ENCODE measurements at places on chromosomes 1 and 21.

GRCh38 chr1:57881639-57882038, 457.8 kb upstream of the DAB1 start:
- DNase-seq: no peak

GRCh38 chr1:53430779-53431178, 28.4 kb upstream of the DMRTB1 start:
- no peak for DNase-seq

GRCh38 chr1:9992910-9993309, 4.1 kb upstream of the RBP7 start:
- DNase-seq: no peak

- DNase-seq: no peak
Measured at GRCh38 chr1:226642421-226642820, 93.9 kb downstream of the STUM start.

All from stimulated activated CD4-positive, alpha-beta T cell treated with anti-CD3 and anti-CD28 coated beads, Interleukin-4, amount 100 ng/mL, for 48 hours (primary cell).